Esophagus muscularis mucosa (tissue), 4 donors: ENCODE measurements at places on chromosomes 5 and 9. TPM values are rescaled to one million over a fixed set of nuclear protein-coding genes. Genes with fewer than 3 reads are reported as not detected.

The LCN9 gene
- total RNA-seq = not detected

The SPATA31C1 gene
- not detected for total RNA-seq

The SLC36A3 gene
- not detected for total RNA-seq

The GAPT gene
- total RNA-seq = 3.3 TPM

The GMCL2 gene
- not detected for total RNA-seq

The DEPDC1B gene
- total RNA-seq = 0.42 TPM

The ZNF366 gene
- total RNA-seq = 6.7 TPM

The C9orf85 gene
- total RNA-seq = 5.8 TPM

The GFRA3 gene
- total RNA-seq = 2.5 TPM

The IL13 gene
- not detected for total RNA-seq

The PCDHGC5 gene
- 0.71 TPM for total RNA-seq

The PCDHB9 gene
- 2.9 TPM for total RNA-seq

The SHISAL2B gene
- total RNA-seq = not detected

The SMIM23 gene
- total RNA-seq = not detected

The TMEM215 gene
- total RNA-seq = 0.06 TPM

DNA sequence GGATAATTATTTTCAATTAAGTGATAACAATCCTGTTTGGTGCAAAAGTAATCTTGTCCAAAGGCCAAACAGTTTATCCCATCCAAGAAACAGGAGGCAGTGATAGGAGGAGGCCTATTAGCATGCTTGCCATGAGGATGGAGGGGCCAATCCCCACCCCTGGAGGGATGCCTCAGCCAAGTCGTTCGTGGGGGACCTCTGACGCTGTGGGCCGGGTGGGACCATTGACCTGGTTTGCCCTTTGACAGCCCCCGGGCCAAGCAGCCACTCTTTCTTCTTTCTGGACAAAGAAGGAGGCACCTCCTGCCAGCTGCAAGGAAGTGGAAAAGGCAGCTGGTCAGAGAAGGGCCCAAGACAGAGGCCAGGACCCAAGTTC, 39.5 kb upstream of the GRHPR start:
- no peak for DNase-seq

GRCh38 chr5:132887283-132887682, 13.8 kb downstream of the LEAP2 start:
- DNase-seq = no peak

DNA sequence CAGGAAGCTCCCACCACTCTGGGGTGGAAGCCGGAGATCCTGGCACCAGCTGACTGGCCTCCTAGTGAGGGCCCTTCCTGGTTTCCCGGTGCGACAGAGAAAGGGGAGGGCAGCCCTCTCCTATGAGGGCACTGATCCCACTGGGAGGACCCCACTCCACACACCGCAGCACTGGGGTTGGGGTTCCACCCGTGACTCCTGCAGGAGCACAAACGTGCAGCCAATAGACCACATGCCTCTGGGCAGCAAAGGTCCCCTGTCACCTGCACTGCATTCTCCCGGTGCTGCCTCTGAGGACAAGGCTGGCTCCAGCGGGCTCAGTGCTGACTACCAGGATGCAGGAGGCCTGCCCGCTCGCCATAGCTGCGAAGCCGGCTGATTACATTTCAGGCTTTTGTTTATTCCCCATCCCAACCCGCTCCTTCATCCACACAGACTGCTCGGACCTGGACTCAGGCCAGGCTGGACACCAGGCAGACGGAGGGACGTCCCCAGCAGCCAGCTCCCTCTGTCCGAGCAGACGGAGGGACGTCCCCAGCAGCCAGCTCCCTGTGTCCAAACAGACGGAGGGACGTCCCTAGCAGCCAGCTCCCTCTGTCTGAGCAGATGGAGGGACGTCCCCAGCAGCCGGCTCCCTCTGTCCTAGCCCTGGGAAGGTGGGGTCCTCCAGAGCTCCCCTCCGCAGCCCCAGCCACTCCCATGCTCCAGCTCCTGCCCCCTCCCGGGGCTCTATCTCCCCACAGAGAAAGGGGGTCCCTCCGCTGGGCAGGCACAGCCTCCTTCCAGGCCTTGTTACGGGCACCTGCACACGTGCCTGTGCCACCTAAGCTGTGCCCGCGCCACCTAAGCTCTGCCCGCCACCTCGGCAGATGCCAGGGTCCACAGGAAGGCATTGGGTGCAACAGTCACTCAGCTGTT, 8.8 kb upstream of the CEP72 start:
- no peak for DNase-seq

- peak; percentile 89 for DNase-seq
Observed at GRCh38 chr9:90449213-90449925, 193.3 kb downstream of the DIRAS2 start.

GRCh38 chr5:143398451-143399237, 4.8 kb downstream of the NR3C1 start:
- no peak for DNase-seq

- DNase-seq = peak; percentile 19
Observed at GRCh38 chr5:112709416-112709815, 28.3 kb upstream of the APC start.

GRCh38 chr9:91818647-91819403, 131.2 kb downstream of the ROR2 start:
- no peak for DNase-seq

- DNase-seq = no peak
Observed at GRCh38 chr5:34041247-34041972, 1.6 kb downstream of the C1QTNF3 start.

DNA sequence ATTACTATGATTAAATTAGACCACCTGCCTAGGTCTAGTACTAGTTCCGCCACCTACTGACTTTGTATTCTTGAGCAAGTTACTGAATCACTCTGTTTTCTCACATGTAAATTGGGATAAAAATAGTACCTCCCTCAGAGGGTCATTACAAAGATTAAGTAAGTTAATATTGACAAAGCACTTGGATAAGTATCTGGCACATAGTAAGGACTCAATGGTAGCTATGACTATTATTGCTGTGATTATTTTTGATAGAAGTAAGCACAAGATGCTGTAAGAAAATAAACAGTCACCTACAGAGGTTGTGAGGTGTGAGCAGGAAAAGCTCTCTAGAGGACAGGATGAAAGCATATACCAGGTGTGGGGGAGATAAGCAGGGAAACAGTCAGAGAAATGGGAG, 173.1 kb upstream of the PAPPA start:
- no peak for DNase-seq

DNA sequence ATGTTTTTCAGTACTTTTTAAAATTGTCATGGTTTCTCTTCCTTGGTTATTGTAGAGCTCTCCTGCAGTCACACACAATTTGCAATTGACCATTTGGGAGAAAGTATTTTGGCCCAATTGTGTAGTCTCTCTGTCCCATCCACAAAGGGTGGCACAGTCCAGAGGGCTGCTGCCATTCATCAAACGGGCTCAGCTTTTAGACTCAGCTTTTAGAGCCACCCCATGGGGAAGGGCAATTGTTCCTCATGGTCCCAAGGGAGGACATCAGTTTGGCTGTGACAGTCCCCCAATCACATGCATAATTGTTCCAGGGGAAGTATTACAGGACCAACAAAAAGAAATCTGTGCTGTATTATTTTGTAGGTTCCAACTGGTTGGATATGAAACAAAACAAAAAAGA, 207.6 kb downstream of the ZNF462 start:
- no peak for DNase-seq

DNA sequence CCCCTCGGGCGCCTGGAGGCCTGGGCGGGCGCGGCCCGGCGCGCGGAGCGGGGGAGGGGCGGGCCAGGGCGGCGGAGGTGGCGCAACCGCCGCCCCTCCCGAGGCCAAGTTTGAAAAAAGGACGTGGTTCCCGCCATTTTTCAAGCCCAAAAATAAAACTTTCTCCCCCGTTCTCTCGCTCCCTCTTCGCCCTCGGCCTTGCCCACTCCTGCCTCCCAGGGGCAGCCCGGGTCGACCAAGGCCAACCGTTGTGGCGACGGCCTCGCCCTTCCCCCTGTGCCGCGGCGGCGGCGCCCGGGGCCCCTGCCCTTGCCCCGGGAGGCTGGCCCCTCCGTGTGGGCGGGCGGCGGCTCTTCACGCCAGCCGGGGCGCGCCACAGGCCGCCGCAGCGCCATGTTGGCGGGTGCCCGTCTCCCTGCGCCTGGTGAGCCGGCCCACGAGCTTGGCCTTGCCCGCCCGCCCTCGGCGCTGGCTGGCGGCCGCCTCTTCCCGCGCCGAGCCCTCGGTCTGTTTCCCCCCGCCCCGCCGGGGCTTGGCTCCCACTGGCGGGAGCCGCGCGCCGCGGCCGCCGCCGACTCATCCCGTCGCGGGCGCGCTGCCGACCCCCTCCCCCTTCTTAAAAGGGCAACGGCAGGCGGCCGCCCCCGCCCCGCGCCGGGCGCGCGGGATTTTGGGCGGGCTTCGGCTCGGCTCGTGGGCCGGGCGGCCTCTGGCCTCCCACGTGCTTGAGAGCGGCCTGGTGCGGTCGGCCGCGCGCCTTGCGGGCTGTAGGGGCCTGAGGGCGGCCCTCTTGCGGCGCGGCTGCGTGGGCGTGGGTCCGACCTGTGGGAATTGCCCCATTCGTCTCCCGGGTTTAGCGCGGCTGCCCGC, 1.3 kb downstream of the ANP32B start:
- peak; percentile 94 for DNase-seq

GRCh38 chr9:137136261-137136880, 2.6 kb upstream of the GRIN1 start:
- no peak for DNase-seq

- no peak for DNase-seq
Observed at GRCh38 chr9:82894548-82894947, 168.4 kb downstream of the RASEF start.

- no peak for DNase-seq
Observed at GRCh38 chr9:132630116-132630515, 39.7 kb downstream of the DDX31 start.

- no peak for DNase-seq
Observed at GRCh38 chr9:131836021-131836420, 96.1 kb upstream of the RAPGEF1 start.

DNA sequence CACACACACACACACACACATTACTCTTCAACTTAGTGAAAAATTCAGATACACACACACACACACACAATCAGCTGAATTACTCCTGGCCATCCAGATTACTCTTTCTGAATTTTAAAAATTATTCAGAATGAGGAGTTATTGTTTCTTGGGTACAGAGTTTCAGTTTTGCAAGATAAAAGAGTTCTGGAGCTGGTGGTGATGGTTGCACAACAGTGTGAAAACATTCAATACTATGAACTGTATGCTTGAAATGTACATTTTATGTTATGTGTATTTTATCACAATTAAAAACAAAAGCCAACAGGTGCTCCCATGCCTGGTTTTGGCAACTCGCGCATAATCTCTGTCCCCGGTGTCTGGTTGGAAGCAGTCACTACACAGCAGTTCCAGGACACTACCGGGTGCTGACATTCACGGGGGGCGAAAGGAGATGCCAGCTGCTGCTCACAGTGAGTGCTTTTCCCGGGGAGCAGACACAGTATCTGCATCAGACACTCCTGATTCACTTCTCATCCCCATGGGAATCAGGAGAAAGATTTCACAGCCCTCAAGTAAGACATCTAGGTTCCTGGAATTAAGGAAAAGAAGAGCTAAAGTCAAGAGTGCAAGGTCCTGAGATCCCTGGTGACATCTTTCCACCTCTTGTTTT, 55.7 kb downstream of the LHFPL2 start:
- peak; percentile 47 for DNase-seq

- DNase-seq = no peak
Observed at GRCh38 chr5:179874536-179875292, 16.1 kb upstream of the MRNIP start.

DNA sequence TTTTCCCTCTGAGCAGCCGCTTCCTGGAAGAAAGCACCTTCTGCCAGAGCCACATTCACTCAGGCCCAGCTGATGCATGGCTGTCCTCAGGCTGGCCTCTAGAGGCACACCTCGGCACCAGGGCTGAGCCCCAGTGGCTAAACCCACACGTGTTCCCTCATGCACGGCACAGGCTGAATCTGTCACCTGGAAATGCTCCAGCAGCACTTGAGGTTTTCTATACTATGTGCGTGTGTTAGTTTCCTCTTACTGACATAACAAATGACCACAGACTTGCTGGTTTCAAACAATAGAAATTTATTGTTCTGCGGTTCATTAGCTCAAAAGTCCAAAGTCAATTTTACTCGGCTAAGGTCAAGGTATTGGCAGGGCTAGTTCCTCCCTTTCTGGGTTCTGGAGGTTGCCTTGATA, 141.4 kb downstream of the LRRC70 start:
- no peak for DNase-seq

DNA sequence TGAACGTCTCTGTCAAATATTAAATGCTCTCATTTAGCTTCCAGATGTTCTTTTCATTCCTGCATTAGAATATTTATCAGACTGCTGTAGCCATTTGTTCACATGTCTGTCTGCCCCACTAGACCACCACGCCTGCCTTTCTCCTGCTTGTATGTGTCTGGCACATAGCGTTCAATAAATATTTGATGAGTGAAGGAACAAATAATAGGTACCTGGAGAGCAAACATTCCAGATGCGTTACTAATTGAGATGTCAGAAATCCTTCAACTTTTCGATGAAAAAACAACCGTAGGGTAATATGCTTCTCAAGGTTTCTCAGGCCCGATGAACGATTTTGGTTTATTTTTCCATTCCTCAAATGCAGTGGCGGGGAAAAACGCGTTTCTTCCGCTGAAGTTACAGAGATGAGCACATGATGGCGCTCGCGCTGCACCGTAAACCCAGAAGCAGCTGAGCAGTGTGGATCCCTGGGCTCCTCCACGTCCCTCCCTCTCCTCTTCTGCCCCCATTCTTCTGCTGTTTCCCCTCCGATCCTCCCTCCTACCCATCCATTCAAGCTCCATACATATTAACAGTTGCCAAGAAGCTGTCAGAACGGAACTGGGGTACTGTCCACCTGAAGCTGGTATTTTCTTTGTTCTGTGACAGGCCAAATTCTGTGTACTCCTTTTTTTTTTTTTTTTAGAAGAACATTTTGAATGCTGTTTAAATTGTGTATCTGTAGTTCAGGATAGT, 245.4 kb downstream of the MPDZ start:
- no peak for DNase-seq

GRCh38 chr9:92770360-92770995, 5.8 kb upstream of the BICD2 start:
- DNase-seq = no peak

DNA sequence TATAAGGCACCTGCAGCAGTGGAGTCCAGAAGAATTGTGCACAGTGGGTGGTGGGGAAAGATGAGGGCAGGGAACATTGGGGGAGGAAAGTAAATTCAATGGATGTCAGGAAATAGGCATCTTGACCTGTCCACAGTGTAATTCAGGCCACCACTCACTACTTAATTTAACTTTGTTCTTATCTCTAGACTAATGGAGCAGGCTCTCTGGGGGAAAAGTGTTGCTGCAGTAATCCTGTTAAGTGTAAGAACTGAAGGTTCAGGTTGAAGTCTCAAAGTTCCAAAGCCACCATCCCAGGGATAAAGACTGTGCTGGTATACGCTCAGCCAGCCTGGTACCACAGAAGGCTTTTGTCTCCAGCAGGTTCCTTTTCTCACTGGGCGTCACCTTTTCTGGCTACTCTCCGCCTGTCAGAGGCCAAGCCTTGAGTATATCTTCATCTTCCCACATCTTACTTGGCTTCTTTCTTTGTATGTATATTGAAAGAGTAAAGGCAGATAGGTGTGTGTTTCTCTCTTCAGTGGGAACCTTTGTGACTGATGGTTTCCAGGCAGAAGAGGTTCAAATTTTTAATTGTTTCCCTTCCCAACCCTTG, 150.9 kb upstream of the DMRT1 start:
- DNase-seq = peak; percentile 60
